ENCODE measurements at places on chromosomes 12 and 14. TPM values are rescaled to one million over a fixed set of nuclear protein-coding genes. Genes with fewer than 3 reads are reported as not detected.

The ANKRD13A gene
- total RNA-seq = 40.7 TPM

The PRIMA1 gene
- total RNA-seq = 3.2 TPM

The NIN gene
- total RNA-seq = 11.6 TPM

The EEA1 gene
- 19.3 TPM for total RNA-seq

The BCL2L14 gene
- 0.11 TPM for total RNA-seq

The TAS2R8 gene
- total RNA-seq = 0.09 TPM

The TSPAN19 gene
- not detected for total RNA-seq

The GPR162 gene
- total RNA-seq = not detected

The RNF212B gene
- total RNA-seq = not detected

Measured in HepG2 (cell line).